ENCODE measurements at places on chromosomes 12 and 14. TPM values are rescaled to one million over a fixed set of nuclear protein-coding genes. Genes with fewer than 3 reads are reported as not detected.
A peak's percentile ranks its signal among the peaks of the same experiment; 100 is the strongest.

The CDCA4 gene
- total RNA-seq, result 26.2 TPM

The NPFF gene
- total RNA-seq, result not detected

The OR4N5 gene
- not detected for total RNA-seq

The SCNN1A gene
- 43.1 TPM for total RNA-seq

The TBC1D30 gene
- total RNA-seq, result 8.3 TPM

The LRFN5 gene
- total RNA-seq, result 6.8 TPM

The CCND2 gene
- total RNA-seq, result 21.3 TPM

GRCh38 chr14:33847066-33847465, 103.8 kb downstream of the EGLN3 start:
- no peak for DNase-seq

GRCh38 chr12:130526813-130527212, 189.1 kb downstream of the PIWIL1 start:
- peak; percentile 28 for DNase-seq

GRCh38 chr12:129994634-129995033, 90.8 kb upstream of the TMEM132D start:
- DNase-seq, result no peak

DNA sequence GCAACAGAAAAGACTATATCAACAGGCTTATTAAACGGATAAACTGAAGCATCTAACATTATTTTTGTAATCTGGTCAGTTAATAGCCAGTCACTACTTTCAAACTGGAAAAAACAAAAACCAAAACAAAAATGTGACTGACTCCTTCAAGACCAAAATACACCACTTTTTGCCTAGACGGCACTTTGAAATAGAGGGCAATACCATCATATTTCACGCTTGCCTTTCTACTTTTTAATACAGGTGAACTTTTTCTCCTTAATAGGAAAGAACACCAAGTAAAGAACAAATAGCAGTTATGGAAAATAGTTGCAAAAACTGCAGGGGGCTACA, 550 bp upstream of the NUP107 start:
- DNase-seq, result no peak

DNA sequence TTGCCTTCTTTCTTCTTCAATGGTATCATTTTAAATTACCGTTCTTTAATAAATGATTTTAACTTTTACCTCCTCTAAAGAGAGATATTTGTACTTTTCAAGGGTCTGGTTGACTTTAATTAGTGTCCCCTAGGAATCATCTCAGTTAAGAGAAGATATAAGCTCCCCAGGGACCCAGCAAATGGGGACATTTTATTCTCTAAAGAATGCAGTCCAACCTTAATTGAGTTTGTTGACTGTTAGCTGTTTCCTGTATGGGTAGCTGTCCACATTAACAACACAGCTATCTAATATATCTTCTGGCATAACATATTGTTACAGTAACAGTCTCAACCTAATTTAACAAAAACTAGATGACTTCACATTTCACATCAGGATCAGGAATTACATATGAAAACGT, 241.6 kb upstream of the NPAS3 start:
- no peak for DNase-seq

GRCh38 chr12:79592865-79593264, 97.9 kb downstream of the PAWR start:
- no peak for DNase-seq

GRCh38 chr12:59858508-59859170, 262.8 kb downstream of the SLC16A7 start:
- no peak for DNase-seq

DNA sequence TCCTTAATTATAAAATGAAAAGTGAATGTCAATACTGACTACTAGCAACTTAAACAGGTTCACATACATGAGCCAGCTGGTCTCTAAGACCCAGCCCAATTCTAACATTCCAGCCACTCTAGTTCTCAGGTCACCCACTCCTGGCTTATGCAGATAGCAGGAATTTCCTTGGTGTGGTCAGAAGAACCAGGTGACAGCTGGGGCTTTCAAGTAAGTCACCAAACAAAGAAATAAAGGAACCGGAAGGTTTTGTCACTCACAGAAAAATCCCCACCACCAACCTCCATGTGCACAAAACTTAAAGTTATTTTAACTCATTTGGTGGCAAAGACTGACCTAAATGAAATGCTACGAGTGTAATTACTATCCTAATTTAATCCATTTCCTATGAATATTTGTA, 129.6 kb upstream of the CDKN3 start:
- no peak for DNase-seq

GRCh38 chr14:99141236-99141635, 130.8 kb downstream of the BCL11B start:
- DNase-seq, result no peak

GRCh38 chr12:126361804-126362203, 1296.6 kb downstream of the AACS start:
- DNase-seq, result no peak

DNA sequence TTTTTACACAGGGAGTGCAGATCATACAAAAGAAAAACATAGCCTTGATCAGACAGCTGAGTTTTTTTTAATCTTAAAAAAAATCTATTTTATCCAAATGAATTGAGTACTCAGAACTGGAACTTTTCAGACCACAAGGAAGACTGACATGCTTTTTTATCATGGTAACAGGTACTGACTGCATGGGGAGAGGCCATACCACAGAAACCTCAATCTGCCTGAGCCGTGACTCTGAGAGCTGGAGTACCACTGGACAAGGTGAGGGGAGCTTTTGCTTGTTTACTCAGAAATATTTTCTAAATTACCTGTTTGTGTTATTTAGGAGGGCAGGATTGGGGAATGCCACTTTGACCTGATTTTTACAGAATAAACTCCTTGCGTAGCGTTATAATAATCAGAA, 143.9 kb downstream of the ALX1 start:
- no peak for DNase-seq

GRCh38 chr12:13223941-13224340, 27.4 kb downstream of the EMP1 start:
- DNase-seq, result no peak

DNA sequence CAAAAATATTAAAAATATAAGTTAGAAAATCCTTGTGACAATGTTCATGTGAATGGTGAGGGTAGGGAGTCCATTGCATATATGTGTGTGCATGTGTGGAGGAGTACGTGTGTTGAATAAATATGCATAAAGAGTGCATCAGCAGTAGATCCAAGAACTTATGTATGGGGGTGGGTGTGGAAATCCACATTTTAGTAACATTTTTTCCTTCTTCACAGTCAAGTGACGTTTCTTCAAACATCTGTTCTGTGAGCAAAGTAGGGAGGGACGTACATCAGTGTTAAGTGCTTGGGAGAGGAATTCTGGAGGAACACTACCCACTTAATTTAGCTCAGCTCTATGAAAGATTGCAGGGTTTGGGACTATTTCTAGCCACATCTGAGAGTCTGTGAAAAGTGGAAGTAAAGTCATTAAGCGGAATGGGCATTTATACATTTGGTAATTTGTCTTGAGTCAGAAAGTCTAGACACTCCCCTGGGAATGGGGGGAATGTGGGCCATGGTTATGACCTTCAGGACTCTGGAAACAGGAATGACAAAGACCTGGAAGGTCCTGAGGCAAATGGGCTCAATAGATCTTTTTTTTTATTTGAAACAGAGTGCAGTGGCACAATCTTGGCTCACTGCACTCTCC, 156.4 kb upstream of the PLXNC1 start:
- DNase-seq, result no peak

- no peak for DNase-seq
Observed at GRCh38 chr12:15205341-15206010, 15.7 kb downstream of the RERG start.

DNA sequence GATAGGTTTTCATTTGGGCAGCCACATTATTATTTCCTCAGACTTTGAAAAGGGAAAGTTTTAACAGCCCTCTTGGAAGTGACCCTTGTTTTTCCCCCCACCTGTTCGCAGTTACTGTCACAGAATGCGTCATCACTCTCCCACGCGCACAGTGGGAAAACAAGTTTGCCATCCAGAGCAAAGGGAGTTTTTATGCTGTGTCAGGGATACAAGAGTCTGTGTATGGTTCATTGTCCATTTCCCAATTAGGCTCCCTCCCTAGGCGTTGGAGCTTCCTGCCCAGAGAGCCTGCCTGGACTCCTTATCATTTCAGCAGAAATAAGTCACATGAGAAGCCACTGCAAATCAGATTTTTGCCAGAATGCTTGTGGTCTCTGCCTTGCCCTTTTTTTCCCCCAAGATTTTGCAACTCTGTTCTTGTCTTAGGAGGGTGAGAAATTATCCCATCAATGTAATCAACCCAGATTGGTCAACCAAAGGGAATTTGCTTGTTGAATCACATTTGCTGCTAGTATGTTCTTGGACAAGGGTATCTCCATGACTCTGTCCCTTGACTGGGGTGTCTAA, 104.1 kb downstream of the IGF1 start:
- no peak for DNase-seq

DNA sequence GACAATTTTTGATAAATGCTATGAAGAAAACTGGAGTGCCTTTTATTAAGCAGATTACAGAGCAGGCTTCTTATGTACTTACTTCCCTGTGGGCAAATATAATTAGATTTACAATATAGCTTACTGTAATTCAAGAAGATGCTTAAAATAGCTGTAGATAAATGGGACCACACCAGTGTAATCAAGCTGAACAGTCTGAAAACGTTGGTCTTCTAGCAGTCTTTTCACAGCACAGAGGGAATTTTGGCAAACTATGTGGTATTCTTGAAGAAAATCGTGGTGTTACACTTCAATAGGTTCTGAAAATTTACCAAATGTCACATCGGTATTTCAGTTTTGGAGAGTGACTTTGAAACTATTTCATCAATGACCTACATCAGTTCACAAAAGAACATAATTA, 47.7 kb downstream of the SLC16A7 start:
- no peak for DNase-seq

DNA sequence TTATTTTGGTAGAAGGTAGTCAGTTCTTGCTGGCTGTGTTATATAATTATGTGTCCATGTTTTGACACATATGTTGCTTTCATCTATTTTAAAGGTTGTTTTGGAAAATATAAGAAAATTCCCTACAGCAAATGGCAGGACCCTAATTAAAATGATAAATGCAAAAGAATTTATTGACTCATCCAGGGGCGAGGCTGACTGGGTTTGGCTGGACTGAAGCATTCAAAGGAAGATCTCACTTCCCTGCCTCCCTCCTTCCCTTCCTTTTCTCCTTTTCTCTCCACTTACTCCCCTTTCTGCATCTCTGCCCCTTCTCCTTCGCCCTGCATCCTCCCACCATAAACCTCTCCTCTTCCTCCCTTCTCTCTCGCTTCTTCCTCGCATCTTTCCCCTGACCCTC, 129.6 kb downstream of the SNAPC1 start:
- no peak for DNase-seq

- DNase-seq, result no peak
Observed at GRCh38 chr12:51242876-51243275, 4.2 kb downstream of the DAZAP2 start.

GRCh38 chr14:48936362-48936761, 649.8 kb downstream of the RPS29 start:
- no peak for DNase-seq

Measured in testis (tissue), 5 donors.